ENCODE measurements at places on chromosomes 6 and 20.

- no peak for DNase-seq
Observed at GRCh38 chr6:130720076-130720715, 107.0 kb upstream of the SMLR1 start.

DNA sequence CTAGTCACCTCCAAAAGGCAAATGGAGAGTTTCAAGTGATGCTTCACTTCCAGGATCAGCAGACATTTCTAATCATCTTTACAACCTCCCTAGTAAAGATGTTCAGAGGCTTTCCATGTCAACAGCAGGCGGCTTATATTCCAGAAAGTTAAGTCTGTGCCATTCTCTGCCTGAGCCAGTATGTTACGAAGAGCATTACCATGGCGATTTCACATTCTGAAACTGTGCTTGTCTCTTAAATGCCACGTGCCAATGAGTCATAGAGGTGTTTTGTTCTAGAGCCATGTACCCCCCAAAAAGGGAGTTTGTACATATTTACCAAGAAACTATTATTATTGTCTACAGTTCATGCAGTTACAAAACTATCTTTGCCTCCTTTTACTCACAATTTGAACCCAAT is 319.5 kb downstream of the FOXA2 start:
- DNase-seq: no peak

GRCh38 chr6:87636315-87636714 is 46.4 kb downstream of the ORC3 start:
- DNase-seq: no peak

GRCh38 chr6:134345789-134346188 is 27.9 kb upstream of the SGK1 start:
- no peak for DNase-seq

GRCh38 chr20:23232219-23232581 is 118.4 kb upstream of the NXT1 start:
- DNase-seq: no peak

GRCh38 chr6:52596371-52597028 is 19.6 kb upstream of the TRAM2 start:
- DNase-seq: no peak

DNA sequence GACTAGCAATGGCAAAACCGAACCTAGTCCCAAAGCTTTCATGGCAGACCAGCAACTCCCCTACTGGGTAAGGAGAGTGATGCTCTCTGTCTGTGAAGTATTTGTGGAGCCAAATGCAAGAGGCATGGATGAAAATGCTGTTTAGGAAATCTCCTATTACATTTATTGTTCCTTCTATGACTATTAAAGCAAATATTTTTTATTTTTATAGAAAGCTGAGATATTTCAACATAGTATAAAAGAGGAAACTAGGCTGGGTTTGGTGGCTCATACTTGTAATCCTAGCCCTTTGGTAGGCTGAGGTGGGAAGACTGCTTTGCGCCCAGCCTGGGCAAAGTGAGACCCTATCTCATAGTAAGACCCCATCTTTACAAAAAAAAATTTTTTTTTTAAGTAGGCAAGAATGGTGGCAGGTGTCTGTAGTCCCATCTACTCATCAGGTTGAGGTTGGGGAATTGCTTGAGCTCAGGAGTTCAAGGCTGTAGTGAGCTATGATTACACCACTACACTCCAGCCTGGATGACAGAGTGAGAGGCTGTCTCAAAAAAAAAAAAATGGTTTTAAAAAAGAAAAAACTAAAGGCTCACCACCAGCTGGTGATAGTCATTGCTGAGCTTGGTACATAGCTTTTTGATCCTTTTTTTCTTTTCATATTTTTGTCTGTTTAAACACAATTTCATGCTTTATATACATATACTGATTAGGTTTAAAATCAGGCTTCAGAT is 11.3 kb downstream of the KDM1B start:
- no peak for DNase-seq

DNA sequence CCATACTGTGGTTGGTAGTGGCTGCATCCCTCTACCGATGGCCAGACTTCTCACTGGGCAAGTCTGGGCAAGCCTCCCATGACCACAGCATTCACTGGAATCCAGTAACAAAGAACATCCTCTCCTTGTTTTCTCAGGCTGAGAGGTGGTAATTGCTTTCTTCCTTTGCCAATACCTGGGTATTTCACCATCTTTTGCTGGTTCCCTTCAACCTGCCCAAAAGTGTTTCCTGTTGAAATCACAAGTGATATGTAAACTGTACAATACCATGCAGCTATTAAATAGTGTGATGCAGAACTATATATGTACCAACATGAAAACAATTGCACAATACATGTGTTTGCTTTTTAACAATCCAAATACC is at the start of gene PTCHD4:
TSS of gene PTCHD4 (minus strand) at position 55 of the 364 bp plus-strand sequence. CDS start 42,240 bp downstream, outside the sequence.
- DNase-seq: no peak

DNA sequence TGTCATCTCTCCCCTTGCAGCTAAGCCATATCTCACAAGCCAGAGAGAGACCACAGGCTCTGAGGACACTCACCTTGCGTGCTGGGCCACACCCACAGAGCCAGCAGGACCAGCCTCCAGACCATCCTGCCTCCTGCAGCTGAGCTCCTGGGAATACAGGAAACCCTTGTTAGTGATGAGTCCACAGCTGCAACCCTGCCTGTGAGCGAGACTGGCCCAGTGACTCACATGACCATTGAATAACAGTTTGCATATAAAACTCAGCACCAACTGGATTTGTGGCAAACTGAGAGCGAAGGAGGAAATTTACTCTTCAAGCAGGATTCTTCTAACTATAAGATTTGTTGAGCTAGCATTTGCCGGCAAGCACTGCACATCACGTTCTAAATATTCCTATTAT is 3.0 kb downstream of the THBS2 start:
- DNase-seq: no peak

GRCh38 chr6:163321717-163322116 is 92.8 kb upstream of the QKI start:
- no peak for DNase-seq

GRCh38 chr6:40509716-40510260 is 77.4 kb downstream of the LRFN2 start:
- no peak for DNase-seq

- no peak for DNase-seq
Observed at GRCh38 chr6:43669050-43669921, 18.3 kb downstream of the MRPS18A start.

- no peak for DNase-seq
Observed at GRCh38 chr6:33696548-33697518, 14.7 kb downstream of the UQCC2 start.

DNA sequence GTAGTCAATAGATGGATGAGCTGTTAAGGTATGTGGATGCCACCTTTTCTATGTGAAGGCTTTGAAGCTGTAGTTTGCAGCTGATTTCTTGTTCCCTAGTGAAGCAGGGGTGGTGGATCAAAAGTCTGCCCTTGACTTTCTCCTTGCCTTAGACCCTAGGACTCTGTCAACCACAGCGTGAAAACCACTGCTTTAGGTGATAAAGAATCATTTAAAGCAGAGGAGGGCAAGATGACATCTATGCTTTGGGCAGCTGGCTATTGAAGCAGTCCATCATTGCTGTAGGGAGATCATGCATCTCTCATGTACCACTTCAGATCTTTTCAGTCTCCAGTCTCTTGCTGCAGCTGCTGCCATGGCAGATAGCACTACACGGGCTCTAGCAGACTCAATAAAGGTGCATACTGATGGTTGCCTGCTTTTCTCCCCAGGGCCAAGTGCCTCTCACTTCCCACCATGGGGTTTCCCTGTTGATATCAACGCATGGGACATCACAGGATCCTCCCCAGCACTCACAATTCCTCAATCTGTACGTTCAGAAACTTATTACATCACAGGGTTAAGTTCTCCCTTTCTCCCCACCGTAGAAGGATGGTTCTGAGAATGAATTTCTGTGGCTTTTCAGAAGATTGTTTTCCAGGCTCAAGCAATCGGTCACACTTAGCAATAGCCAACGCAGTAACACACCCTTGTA is 122.0 kb upstream of the STMND1 start:
- no peak for DNase-seq

GRCh38 chr20:62860391-62860923 is 1.2 kb downstream of the TCFL5 start:
- DNase-seq: no peak

DNA sequence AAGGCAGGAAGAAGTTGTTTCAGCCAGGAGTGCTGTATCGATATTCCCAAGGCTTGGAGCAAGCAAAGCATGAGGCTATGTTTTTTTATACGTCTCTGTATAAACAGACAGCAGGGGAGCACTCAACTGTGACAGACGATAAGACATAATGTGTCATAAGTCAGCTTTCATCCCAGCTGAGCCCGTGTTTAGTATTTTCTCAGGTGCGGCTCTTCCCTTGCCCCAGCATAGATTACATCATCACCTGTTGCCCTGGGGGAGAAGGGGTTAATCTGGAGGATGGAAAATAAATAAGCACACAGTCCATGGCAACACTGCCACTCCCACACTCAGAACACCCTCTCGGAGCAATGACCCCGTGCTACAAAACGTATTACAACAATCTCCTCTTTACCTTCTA is 22.1 kb upstream of the KCNK5 start:
- no peak for DNase-seq

DNA sequence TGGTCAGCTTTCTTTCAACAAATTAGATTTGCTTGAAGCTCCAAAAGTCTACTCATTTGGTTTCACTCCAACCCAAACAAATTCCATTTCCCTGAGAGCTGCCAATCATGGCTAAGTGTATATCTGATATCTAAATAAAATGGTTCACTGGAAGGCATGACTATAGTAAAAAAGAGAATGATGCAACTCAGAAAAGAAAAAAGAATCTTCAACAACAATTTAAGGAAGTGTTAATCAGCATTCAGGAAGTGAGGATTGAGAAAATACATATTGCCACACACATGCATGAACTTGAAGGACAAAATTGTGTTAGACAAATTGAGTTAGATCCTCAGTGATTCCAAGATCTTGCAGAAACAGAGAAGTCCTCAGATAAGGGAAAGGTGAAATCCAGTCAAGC is 972.9 kb upstream of the FLRT3 start:
- no peak for DNase-seq

- no peak for DNase-seq
Observed at GRCh38 chr6:17714879-17715851, 8.4 kb upstream of the NUP153 start.

GRCh38 chr6:56388415-56388755 is 141.0 kb upstream of the COL21A1 start:
- DNase-seq: no peak

DNA sequence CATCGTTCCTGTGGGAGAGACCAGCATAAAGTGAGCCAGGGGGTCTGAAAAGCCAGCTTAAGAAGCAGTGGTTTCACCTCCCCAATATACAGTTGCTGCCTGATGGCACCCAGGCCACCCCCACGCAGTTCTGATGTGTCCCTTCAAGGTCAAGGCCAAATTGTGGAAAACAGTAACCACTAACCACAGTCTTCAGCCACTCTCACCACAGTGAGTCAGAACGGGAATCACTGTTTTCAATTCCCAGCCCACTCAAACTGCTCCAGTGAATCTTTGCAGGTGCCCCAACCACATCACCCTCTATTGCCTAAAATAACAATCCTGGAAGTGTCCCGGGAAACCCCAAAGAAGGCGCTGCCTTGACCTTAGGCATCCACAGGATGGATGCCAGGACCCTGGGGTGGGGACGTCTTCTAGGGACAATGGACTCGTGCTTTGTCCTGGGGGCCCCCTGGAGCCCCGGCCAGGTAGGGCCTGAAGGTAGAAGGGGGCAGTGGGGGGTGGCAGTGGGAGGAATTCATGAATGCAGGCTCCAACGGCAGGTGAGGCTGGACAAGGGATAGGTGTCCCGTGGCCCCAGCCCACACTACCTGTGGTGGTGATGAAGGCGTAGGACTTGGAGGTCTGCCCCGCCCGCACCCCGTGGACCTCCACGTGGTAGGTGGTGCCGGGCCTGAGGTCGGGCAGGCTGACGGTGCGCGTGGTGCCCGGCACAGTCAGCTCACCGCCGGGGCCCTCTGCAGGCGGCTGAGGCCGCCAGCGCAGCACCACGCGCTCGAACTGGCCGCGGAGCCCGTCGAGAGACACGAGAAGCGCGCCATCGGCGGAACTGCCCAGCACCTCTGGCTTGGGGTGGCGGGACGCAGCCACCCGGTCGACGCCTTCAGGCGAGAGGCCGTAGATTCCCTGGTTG is 22.2 kb downstream of the TNXB start:
- no peak for DNase-seq

GRCh38 chr20:36601540-36601939 is 4.0 kb upstream of the RAB5IF start:
- no peak for DNase-seq

GRCh38 chr6:72930556-72931132 is 294.7 kb downstream of the KHDC1L start:
- no peak for DNase-seq

- no peak for DNase-seq
Observed at GRCh38 chr6:53312355-53312754, 36.4 kb downstream of the ELOVL5 start.

GRCh38 chr6:70412252-70413113 is 825 bp upstream of the FAM135A start:
- no peak for DNase-seq

DNA sequence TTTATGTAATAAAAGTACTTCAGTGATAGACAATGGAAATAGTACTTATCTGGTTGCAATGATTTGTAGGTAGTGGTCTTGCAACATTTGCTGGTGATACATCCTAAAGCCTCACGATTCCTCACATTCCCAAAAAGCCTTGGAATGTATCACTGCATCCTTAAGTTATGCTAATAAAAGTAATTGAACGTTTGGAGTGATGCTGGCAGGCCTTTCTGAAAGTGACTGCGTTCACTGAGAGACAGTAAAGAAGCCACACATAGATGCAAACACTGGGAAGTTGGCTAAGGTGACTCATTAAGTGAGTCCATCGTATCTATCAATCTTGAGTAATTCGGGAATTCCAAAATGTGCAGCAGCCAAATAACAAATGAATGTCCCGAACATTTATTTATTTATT is 444.1 kb upstream of the SOX4 start:
- no peak for DNase-seq

DNA sequence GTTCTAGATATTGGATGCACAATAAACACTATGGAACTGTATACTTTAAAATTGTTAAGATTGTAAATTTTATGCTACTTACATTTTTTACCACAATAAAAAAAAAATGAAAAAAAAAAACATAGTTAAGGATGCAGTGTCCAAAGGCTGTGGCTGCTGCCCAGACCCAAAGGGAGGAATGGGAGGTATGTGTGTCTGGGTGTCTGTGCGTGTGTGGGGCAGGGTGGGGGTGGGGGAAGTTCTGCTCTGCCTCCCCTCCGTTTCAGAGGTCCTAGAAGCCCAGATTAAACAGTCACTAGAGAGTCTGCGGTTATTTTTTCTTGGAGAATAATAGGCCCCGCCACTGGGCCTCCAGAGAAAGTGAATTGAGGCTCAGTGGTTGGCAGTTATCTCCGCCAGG is 136.4 kb upstream of the ARMC2 start:
- no peak for DNase-seq

DNA sequence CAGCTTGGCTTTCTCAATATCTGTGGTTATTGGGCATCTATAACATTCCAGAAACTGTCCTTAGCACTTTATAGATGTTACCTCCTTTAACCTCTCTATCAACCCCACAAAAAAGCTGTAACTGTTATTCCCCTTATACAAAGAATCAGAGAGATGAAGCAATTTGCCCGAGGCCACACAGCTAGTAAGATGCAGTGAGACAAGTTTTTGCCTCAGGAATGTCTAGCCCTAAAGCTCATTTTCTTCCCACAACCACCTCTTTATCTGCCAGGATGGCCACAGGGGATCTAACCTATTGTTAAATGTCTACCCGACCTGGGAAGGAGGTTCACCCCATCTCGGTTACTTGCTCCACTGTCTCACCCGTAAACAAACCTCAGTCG is 31.9 kb upstream of the TCP11 start:
- no peak for DNase-seq

Measured in activated T-helper 9 cell treated with anti-CD3 and anti-CD28 coated beads, Interleukin-2, amount 50 U/mL, for 16 hours (primary cell).